ENCODE measurements at places on chromosomes 7 and 10. TPM values are rescaled to one million over a fixed set of nuclear protein-coding genes. Genes with fewer than 3 reads are reported as not detected.

The AKR1C2 gene
- total RNA-seq = 7.4 TPM

GRCh38 chr7:155353256-155353897, 55.7 kb downstream of the INSIG1 start:
- H3K36me3 ChIP-seq = no peaks in the 10 kb centered on the region
- DNase-seq = peak; percentile 27
- H3K4me1 ChIP-seq = no peaks in the 10 kb centered on the region
- H3K4me3 ChIP-seq = no peak overlapping the region
- no peaks in the 10 kb centered on the region for H3K27me3 ChIP-seq

GRCh38 chr7:92403760-92404074, 43.6 kb upstream of the GATAD1 start:
- H3K27me3 ChIP-seq = no peaks in the 10 kb centered on the region
- no peaks in the 10 kb centered on the region for H3K4me1 ChIP-seq
- no peak for DNase-seq
- H3K27ac ChIP-seq = no peak overlapping the region
- no peak overlapping the region for H3K4me3 ChIP-seq

DNA sequence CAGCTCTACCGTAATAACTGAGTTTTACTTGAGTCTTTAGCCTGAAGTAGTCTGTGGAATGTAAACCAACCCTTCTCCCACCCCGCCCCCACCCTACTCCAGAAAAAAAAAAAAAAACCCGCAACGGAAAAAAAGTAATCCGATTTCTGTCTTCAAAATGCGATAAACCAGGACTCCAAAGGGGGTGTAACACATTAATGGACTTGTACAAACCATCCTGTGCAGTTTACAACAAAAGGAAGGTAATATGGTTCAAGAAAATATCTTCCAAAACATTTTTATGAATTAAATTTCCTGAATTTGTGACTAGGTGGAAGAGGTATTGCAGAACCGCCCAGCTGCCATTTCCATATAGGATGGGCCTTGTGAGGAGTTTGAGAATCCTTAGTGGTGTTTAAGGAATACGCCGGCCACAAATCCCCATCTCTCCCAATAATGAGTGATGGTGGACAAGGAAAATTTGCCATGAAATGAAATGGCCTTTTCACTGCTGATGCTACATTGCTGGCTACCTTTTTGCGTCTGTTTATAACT, 10.6 kb downstream of the SKIDA1 start:
- no peak for DNase-seq
- H3K4me1 ChIP-seq = no peaks in the 10 kb centered on the region
- no peak overlapping the region for H3K4me3 ChIP-seq
- no peaks in the 10 kb centered on the region for H3K27me3 ChIP-seq

- H3K4me1 ChIP-seq = no peaks in the 10 kb centered on the region
- no peak overlapping the region for H3K4me3 ChIP-seq
Measured at GRCh38 chr7:23275912-23276311, 23.2 kb upstream of the MALSU1 start.

GRCh38 chr7:112877691-112878460, 87.7 kb upstream of the TMEM168 start:
- H3K27me3 ChIP-seq = no peaks in the 10 kb centered on the region
- H3K4me1 ChIP-seq = no peaks in the 10 kb centered on the region
- H3K4me3 ChIP-seq = no peak overlapping the region

GRCh38 chr10:72328045-72328828, 26.5 kb downstream of the DNAJB12 start:
- H3K4me1 ChIP-seq = peaks cover 48% of the 10 kb centered on the region
- no peaks in the 10 kb centered on the region for H3K36me3 ChIP-seq
- no peaks in the 10 kb centered on the region for H3K27me3 ChIP-seq
- peak overlapping the region; percentile 77 for H3K27ac ChIP-seq

GRCh38 chr7:147415991-147416390, 1174.6 kb upstream of the C7orf33 start:
- DNase-seq = no peak
- H3K36me3 ChIP-seq = no peaks in the 10 kb centered on the region
- no peak overlapping the region for H3K4me3 ChIP-seq
- no peaks in the 10 kb centered on the region for H3K4me1 ChIP-seq
- H3K27me3 ChIP-seq = no peaks in the 10 kb centered on the region

DNA sequence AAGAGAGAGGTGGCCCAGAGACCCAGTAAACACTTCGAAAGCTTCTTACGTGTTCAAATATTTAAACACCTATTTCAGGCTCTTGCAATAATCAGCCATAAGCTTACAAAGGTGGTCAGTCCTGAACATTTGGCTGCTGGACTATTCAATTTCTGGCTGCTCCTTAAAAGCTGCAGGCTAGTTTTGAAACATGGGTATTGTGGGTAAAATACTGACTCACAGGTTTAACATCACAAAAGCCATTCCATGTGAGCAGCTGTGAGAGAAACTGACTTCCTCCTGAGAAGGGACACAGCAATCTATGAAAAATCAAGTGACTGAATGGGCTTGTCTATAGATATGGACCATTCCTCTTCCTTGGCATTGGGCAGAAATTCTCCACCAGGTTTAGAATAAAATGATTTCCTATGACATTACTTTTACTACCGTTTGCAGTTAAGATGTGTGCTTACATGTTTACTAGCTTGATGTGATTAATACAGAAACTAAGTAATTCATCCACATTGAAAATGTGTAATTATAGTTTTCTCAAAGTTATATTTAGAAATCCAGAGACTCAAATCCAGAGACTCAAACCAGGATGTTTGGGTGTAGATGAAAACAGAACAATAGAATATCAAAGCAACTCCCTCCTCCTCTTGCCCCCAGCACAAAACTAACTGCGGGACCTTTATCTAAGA, 252.3 kb downstream of the GATA3 start:
- H3K4me1 ChIP-seq = no peaks in the 10 kb centered on the region
- no peak for DNase-seq
- H3K27me3 ChIP-seq = peaks cover under 1% of the 10 kb centered on the region
- H3K36me3 ChIP-seq = no peaks in the 10 kb centered on the region

GRCh38 chr7:78153285-78153684, 354.7 kb downstream of the PHTF2 start:
- H3K27ac ChIP-seq = no peak overlapping the region
- no peaks in the 10 kb centered on the region for H3K27me3 ChIP-seq
- no peaks in the 10 kb centered on the region for H3K36me3 ChIP-seq
- no peaks in the 10 kb centered on the region for H3K4me1 ChIP-seq

- no peaks in the 10 kb centered on the region for H3K4me1 ChIP-seq
- DNase-seq = no peak
- no peaks in the 10 kb centered on the region for H3K27me3 ChIP-seq
- no peaks in the 10 kb centered on the region for H3K36me3 ChIP-seq
Measured at GRCh38 chr7:156031679-156032478, 219.6 kb upstream of the SHH start.

The FGL2 gene
- 11.8 TPM for total RNA-seq

GRCh38 chr10:50437248-50437647, 185.9 kb upstream of the ASAH2 start:
- H3K27ac ChIP-seq = no peak overlapping the region
- no peaks in the 10 kb centered on the region for H3K4me1 ChIP-seq
- H3K36me3 ChIP-seq = no peaks in the 10 kb centered on the region
- no peaks in the 10 kb centered on the region for H3K27me3 ChIP-seq

DNA sequence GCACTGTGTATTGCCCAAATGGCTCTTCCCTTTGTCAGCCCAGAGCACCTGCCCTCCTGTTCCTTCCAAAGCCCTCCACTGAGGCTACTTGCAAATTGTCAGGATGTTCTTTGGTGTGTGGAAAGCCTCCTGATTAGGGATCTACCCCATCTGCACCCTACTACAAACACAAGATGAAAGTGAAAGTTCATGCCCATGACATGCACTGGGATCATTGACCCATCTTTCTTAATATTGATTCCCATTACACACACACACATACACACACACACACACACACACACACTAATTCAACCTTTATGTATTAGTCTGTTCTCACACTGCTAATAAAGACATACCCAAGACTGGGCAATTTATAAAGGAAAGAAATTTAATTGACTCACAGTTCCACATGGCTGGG, 213.7 kb upstream of the IGFBP3 start:
- H3K36me3 ChIP-seq = no peaks in the 10 kb centered on the region
- no peaks in the 10 kb centered on the region for H3K27me3 ChIP-seq
- H3K27ac ChIP-seq = no peak overlapping the region
- DNase-seq = no peak
- no peak overlapping the region for H3K4me3 ChIP-seq

DNA sequence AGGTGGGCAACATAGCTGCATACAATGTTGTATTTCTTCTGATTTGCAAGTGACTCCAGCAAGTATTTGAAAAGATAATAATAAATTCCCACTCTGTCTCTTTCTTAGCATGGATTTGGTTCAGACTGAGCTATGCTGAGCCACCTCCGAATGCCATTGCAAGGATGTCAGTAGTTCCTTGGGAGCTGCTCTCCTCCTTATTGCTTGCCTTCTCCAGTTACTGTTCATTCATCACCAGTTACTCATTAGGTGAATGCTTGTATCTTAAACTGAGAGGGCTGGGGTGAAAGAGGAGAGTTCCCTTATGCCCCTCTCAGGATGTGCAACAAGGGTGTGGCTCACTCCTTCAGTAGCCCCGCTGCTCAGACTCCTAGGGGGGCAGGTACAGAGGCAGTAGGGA, 78.4 kb upstream of the PRKAR2B start:
- H3K27me3 ChIP-seq = no peaks in the 10 kb centered on the region
- H3K27ac ChIP-seq = no peak overlapping the region
- no peak for DNase-seq
- no peaks in the 10 kb centered on the region for H3K36me3 ChIP-seq
- H3K4me1 ChIP-seq = no peaks in the 10 kb centered on the region
- no peak overlapping the region for H3K4me3 ChIP-seq

DNA sequence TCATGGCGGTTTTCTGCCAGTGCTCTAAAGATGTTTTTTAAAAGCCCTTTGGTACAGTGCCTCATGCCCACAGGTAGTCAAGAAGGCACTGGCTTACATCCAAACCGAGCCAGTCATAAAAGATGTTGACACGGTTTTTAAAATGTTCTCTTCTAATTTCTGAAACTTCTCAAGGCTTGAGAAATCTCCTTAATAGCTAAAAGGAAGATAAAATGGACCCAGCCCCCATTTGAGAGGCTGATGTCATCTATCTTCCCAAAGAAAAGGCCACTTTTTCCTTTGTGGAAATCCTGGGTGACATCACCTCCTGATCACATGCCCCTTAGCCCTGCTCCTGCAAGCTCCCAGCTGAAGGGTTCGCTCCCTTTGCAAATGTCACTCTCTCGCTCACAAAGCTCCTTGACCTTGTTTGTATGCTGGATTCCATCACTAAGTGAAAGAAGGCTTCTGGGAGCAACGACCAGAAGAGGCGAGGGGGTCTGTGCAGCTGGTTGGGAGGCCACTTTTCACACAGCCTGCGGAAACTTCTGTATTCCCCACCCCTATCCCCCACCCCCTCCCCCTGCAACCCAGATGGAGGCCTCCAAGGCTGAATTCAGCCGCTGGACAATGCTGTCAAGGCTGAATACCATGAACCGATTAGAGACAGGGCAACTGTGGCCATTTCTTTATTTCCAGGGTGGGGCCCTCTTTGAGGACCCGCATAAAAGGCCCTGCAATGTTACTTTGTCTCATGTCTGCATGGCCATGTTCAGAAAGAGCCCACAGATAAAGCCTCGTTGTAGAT, 122.8 kb downstream of the CUBN start:
- no peaks in the 10 kb centered on the region for H3K36me3 ChIP-seq
- no peak overlapping the region for H3K27ac ChIP-seq
- no peak overlapping the region for H3K4me3 ChIP-seq
- H3K4me1 ChIP-seq = no peaks in the 10 kb centered on the region

- no peak overlapping the region for H3K4me3 ChIP-seq
- no peak for DNase-seq
Measured at GRCh38 chr7:87225696-87226095, 6.2 kb upstream of the TMEM243 start.

GRCh38 chr7:159068488-159068811, 76.2 kb downstream of the VIPR2 start:
- no peak overlapping the region for H3K27ac ChIP-seq
- no peak overlapping the region for H3K4me3 ChIP-seq
- no peaks in the 10 kb centered on the region for H3K4me1 ChIP-seq
- DNase-seq = no peak
- no peaks in the 10 kb centered on the region for H3K27me3 ChIP-seq

- H3K27ac ChIP-seq = no peak overlapping the region
- H3K36me3 ChIP-seq = no peaks in the 10 kb centered on the region
- DNase-seq = no peak
- peaks cover 8% of the 10 kb centered on the region for H3K4me1 ChIP-seq
Measured at GRCh38 chr10:18406136-18406535, 245.3 kb downstream of the NSUN6 start.

- no peak overlapping the region for H3K4me3 ChIP-seq
- H3K4me1 ChIP-seq = no peaks in the 10 kb centered on the region
- DNase-seq = no peak
- no peak overlapping the region for H3K27ac ChIP-seq
- no peaks in the 10 kb centered on the region for H3K27me3 ChIP-seq
Measured at GRCh38 chr7:135434047-135434446, 75.9 kb downstream of the CNOT4 start.

DNA sequence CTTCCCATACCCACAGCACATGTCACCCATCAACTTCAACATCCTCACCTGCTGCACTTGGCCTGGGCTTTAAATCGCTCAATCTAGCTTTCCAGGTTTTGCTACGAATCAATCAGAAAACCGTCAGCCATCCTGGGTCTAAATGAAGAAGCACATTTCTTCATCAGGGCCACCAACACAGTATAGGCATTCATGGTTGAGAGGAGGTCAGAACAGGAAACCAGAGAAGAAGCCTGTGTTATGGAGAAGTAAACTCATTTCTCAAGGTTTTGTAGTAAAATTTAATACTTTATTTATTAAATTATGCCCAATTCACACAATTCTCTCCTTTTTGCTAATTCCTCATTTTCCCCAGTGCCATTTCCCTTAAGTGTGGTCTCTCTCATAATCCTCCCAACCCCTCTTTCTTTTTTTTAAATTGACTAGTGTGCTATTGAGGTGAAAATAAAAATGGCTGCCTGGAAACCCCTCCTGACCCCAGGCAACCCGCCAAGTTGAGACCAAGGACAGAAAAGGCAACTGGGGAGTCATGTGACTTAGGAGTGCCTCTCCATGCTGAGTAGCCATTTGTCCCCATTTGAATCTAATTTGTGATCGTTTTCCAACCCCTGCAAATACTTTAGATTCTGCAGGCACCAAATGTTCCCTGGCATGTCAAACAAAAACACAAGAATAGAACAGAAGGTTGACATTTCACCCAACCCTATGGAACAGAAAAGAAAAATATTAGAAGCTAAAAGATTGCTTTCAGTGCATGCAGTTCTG, 181.1 kb upstream of the NAMPT start:
- no peaks in the 10 kb centered on the region for H3K27me3 ChIP-seq
- H3K27ac ChIP-seq = no peak overlapping the region
- DNase-seq = no peak
- no peaks in the 10 kb centered on the region for H3K4me1 ChIP-seq
- no peak overlapping the region for H3K4me3 ChIP-seq

The BRAT1 gene
- 12.2 TPM for total RNA-seq

DNA sequence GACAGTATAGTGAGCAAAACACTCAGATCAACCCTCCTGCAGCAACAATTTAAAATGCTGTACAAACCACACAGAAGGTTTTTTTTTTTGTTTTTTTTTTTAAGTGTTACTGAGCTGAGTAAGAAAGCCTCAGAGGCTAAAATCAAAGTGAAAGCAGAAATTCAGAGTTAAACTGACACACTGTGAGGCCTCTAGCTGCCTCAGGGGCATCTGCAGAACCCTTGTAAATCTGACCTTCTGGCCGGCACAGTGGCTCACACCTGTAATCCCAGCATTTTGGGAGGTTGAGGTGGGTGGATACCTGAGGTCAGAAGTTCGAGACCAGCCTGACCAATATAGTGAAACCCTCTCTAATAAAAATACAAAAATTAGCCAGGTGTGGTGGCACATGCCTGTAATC, 7.4 kb upstream of the GNA12 start:
- no peaks in the 10 kb centered on the region for H3K36me3 ChIP-seq
- H3K27ac ChIP-seq = no peak overlapping the region
- no peaks in the 10 kb centered on the region for H3K4me1 ChIP-seq
- H3K27me3 ChIP-seq = no peaks in the 10 kb centered on the region
- no peak for DNase-seq
